CMK (cell line): ENCODE measurements at places on chromosomes 16 and 17.

- DNase-seq, result no peak
Observed at GRCh38 chr16:19102187-19102872, 11.4 kb upstream of the ITPRIPL2 start.

DNA sequence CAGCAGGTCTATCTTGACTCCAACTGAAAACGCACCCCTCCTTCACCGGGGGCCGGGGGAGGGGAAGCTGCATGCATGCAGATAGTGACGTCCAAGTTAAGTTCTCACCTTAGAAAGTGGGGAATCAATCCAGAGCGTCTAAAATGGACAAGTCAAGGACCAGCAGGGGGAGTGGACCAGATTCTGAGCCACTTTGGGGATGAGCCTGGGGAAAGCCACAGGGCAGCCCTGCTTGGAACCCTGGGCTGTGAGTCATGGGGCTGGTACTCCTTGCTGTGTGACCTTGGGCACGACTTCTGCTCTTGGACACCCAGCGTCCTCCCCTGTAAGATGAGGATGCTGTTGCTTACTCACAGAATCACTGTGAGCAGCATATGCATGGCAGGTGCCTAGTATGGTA is 9.1 kb downstream of the TNFRSF13B start:
- DNase-seq, result no peak

- no peak for DNase-seq
Observed at GRCh38 chr17:68334393-68334792, 43.1 kb downstream of the ARSG start.

GRCh38 chr17:82059272-82060000 is 6.2 kb downstream of the DUS1L start:
- no peak for DNase-seq

GRCh38 chr16:57374067-57374534 is 1.8 kb downstream of the CX3CL1 start:
- DNase-seq, result no peak
